ENCODE measurements at places on chromosomes 1 and 21. TPM values are rescaled to one million over a fixed set of nuclear protein-coding genes. Genes with fewer than 3 reads are reported as not detected.

SERPINC1 gene
- not detected for total RNA-seq

HLX gene
- 16.7 TPM for total RNA-seq

OR6Y1 gene
- total RNA-seq = not detected

MCM3AP gene
- total RNA-seq = 49.3 TPM

WLS gene
- 74.7 TPM for total RNA-seq

LAX1 gene
- total RNA-seq = not detected

MSH4 gene
- not detected for total RNA-seq

RGS1 gene
- not detected for total RNA-seq

WNT2B gene
- total RNA-seq = 3.3 TPM

ARHGEF16 gene
- not detected for total RNA-seq

UMODL1 gene
- total RNA-seq = not detected

Data from cardiac ventricle fibroblast (primary cell).